NCI-H460 (cell line): ENCODE measurements at places on chromosomes 16 and 17.

DNA sequence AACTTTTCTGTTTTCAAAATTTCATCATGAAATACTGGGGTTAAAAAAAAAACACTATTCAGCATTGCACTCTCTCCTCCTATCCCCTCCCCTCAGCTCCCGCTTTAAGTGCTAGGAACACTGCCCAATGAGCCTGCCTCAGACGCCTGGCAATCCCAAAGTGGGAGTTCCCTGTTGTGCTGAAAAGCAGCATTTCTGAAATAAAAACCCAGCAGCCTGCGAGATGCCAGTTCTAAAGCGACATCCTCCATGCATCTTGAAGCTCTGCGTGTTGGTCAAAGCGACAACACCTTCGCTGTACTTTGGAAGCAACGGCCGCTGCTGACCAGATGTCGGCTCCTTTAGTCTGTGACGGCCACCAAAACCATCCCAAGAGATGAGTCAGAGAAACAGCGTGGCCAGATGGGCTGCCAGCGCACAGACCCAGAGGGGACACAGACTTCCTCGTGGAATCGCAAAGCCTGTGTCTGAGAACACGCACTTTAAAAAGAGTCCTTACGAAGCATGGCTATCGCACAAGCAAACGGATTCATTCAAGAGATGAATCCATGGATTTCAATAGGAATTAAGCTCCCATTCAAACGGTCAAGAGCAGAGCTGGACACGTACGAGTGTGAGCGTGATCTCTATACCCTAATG is 32.8 kb downstream of the FBXO31 start:
- DNase-seq = no peak

DNA sequence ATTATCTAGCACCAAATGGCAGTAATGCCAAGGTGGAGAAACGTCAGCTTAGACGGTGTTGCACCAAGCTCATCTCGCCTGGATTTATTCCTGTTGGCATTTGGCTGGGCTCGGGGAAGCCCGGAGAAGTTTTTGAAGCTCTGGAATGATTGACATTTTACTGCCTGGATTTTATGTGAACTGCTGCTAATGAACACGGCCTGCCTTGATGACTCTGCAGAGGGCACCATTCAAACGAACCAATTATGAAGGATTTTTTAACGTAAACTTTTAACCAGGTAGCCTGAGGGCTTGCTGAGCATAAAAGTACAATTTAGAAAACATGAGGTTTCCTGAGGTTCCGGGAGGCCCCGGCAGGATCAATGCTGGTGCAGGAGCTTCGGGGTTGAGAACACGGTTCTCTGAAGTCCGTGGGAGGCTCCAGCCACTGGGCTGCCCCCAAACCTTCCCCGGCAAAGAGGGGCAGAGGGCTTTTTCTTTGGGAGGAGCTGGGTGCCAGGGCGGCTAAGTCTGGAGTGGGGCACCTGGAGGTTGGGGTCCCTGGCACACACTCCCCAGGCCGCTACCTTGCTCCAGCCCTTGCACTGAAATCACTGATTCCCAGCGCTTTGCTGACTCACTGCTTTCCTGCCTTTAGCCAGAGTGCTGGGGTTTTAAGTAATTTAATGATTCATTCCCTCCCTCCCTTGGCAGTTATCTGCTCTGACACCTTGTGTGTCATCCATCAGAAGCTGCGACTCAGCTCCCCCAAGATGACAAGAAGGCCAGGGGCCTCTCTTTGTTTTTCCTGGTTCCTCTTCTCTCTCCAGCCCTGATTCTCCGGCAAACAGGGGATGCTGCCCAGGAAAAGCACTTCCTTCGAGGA is 161.2 kb upstream of the IRX3 start:
- DNase-seq = peak; percentile 37

DNA sequence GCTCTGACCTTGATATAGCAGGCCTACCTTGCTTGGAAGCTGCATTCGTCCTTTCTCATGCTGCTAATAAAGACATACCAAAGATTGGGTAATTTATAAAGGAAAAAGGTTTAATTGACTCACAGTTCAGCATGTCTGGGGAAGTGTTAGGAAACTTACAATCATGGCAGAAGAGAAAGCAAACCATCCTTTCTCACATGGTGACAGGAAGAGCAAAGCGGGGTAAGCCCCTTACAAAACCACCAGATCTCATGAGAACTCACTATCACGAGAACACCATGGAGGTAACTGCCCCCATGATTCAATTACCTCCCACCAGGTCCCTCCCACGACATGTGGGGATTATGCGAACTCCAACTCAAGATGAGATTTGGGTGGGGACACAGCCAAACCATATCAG is 6.0 kb upstream of the MAPT start:
- no peak for DNase-seq

- no peak for DNase-seq
Measured at GRCh38 chr17:66177048-66177447, 14.9 kb downstream of the CEP112 start.

DNA sequence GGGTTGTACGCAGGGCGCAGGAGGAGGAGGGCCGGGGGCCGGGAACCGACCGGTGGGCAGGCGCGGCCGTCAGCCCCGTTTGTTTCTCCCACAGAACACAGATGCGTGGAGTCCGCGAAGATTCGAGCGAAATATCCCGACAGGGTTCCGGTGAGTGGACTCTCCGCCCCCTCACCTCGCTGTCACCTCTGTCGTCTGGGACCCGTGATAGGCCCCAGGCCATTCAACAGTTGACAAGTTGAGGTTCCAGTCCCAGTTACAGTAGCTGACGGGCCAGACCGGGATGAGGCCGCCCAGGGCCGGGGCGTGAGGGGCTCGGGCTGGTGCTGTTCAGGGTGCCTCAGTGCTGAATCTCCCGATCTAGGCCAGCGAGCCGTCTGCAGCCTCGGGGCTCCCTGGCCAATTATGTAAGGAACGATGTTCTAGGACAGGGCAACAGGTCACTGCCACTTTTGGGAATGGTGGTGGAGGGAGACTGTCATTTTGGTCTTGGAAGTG is 628 bp downstream of the GABARAPL2 start:
- no peak for DNase-seq
